Activated gamma-delta T cell (primary cell): ENCODE measurements at places on chromosomes 4 and X.

DNA sequence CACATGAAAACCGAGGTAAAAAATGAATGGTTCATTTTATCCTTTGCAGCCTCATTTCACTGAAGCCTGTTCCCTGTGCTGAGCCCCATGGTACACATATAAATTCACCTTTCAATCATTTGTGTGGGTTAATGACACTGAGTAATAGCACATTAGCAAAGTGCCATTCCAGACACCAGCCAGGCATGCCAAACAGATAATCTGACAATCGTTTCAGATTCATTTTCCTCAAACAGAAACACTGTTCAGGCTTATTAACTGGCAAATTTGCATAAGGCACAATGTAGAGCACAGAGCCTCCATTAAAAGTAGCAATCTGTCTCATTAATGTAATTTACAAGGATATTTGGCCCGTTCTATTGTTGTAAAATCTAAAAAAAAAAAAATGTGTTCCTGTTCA is 76.2 kb downstream of the UNC5C start:
- DNase-seq, result no peak

- DNase-seq, result no peak
These were observed 43.9 kb upstream of the PDLIM5 start for GRCh38 chr4:94407846-94408245.

DNA sequence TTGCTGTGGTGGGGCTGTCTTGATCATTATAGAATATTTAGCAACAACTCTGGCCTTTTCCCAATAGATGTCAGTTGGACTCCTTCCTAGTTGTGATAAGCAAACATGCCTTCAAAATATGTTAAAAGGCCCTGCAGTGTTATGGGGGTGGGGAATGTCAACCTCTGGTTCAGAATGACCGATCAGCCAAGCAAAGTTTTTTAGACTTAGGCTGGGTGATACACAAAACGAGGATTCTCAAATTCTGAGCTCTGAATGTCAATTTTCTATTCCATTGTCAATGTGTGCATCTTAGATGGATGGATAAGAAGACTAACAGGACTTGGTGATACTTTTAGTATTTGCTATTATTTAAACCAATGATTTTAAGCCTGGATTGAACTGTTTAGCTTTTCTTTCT is 940.0 kb upstream of the GRIA3 start:
- DNase-seq, result no peak

- DNase-seq, result no peak
These were observed 20.7 kb downstream of the FHDC1 start for GRCh38 chr4:152956650-152957436.

DNA sequence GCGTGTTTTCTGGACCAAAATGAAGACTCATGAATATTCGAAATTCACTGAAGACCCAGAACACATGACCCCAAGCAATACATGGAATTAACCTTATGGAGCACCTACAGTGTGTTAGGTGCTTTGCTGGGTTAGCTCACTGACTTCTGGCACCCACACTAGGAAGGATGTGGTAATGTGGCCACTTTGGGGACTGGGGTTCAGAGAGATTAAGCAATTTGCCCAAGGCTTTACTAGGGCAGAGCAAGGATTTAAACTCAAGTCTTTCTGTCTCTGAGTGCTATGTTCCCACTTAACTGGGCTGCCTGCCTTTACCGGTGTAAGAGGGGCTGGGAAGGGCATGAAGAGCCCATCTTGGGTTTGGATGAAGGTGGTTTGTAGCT is 162.0 kb upstream of the ATP6AP2 start:
- no peak for DNase-seq

DNA sequence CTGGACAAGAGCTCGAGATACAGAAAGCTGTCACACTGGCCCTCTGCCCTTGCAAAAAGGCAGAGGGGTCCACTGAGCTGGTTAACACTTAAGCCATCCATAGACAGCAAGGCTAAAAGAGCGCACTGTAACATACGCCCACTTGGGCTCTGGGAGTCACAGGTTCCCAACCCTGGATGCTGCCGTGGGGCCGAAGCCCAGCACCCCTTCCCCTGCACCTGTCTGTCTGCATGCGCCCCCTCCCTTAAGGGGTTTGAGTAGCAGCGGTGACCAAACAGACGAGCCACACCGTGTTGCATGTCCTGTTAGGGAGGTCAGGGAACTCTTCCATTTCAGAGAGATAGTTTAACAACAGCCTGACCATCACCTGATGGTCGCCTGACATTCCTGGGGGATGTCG is 138.4 kb upstream of the GALNTL6 start:
- no peak for DNase-seq

DNA sequence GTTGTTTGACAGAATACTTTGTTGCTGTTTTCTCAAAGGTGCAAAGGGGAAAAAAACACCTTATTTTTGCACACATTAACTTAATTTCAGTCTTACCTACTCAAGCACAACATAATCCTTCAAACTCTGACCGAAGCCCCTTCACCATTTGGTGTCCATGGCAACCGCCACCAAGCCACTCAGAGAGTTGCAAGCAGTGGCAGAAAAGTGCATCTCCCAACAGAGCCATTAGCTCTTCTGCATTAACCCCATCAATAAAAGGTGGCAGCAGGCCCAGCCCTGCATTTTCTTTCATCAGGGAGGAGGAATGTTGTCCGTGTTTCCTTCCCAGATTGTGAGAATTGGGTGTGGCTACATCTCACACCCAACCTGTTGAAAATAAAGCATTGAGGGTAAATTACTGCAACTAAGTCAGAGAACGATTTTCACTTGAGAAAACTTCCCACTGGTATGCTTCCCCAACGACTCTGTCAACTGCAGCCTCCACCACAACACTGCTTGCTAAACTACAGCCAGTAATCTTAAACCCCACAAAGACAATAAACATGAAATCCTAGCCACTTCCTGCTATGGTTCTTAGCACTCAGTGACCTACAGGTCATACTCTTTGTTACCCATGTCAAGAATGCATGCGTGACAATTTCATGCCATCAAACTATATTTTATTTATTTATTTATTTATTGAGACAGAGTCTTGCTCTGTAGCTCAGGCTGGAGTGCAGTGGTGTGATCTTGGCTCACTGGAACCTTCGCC is 154.0 kb downstream of the GRIA3 start:
- DNase-seq, result no peak

- DNase-seq, result no peak
These were observed 63.5 kb downstream of the NELFA start for GRCh38 chr4:1945124-1945895.

DNA sequence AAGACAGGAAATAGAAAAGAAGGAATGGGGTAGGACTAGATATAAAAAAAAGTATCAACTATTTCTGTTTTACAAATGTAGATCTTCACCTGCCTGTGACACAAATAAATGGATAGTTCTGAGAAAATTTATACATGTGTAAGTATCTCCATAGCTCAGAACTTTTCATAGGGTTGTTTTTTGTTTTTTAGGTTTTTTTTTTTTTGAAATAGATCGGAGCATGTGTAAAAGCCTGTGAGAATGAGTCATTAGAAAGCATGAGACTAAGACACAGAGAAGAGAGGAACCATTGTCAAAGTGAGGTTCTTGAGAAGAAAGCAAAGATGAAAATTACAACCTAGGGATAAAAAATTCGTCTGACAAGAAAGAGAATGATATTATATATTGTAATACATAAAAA is 481.6 kb downstream of the PABPC4L start:
- no peak for DNase-seq

GRCh38 chrX:3788494-3789233 is 75.2 kb upstream of the PRKX start:
- no peak for DNase-seq

DNA sequence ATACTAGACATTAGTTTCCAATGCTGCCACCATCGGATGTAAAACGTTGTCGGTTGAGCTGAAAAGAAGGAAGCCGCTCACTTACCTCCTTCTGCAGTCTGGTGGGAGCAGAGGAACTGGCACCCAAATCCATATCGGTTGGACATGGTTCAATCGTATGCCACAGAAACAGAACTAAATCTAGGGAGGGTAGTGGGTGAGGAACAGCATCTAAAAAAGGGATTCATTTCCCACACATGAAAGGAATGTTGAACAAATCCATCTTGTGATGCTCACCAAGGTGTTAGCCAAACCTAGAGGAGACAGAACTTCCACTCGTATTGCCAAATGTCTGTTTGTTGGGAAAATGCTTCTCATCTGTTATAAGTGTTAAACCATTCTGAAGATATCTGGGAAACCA is 532.7 kb downstream of the NLGN4X start:
- DNase-seq, result no peak

DNA sequence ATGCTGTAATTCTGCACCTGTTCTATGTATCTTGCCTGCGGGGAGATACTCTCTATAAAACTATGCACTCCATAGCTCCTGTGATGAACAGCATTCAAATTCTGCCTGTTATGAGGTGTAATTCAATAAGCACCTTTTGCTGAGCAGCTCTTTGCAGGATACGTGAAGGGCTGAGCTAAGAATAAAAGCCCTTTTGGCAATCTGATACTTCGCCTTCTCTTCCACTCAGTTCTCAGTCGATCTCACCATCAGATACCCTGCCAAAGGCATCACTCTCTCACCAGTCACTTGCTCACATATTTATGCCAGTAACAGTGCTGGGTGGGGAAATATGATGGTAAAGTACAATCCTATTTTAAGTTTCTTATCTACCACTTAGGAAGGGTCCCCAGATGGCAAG is 67.2 kb downstream of the RPS3A start:
- no peak for DNase-seq

DNA sequence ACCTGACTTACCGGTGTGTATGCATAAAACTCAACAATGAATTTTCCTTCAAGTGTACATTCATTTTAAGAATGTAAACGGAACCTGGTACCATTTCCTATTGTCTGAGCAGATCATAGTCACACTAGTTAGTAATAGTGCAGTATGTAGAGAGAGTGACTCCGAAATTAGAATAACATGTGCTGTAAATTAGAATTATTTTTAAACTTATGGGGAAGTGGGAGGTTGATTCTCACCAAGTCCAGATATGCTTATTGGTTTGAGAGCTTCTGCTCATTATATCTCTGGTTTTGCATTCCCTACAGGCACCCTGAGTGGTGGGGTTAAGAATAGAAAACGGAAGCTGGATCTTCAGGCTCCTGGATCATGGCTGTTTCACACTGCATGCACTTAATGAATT is 39.6 kb downstream of the KLF3 start:
- DNase-seq, result no peak

GRCh38 chr4:151649479-151649878 is 111.3 kb downstream of the GATB start:
- DNase-seq, result no peak

GRCh38 chr4:883377-884095 is 48.6 kb downstream of the GAK start:
- DNase-seq, result no peak

DNA sequence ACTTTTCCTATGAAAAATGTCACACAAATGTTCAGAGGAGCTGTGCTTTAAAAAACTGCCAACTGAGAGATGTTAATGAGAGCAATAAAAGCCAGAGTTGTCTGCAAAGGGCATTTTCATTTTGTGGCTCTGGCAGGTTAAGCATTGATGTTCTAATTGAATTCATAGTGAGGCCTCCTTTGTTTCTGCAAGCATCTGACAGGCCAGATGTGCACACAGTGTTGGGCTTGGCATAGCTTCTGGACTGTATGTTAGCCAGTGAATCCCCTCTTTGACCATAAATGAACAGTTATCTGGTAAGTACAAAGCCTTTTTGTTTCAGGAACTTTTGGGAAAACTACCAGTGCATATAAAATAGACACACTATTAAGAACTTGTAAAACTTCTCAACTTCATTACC is 81.9 kb downstream of the JADE3 start:
- no peak for DNase-seq

DNA sequence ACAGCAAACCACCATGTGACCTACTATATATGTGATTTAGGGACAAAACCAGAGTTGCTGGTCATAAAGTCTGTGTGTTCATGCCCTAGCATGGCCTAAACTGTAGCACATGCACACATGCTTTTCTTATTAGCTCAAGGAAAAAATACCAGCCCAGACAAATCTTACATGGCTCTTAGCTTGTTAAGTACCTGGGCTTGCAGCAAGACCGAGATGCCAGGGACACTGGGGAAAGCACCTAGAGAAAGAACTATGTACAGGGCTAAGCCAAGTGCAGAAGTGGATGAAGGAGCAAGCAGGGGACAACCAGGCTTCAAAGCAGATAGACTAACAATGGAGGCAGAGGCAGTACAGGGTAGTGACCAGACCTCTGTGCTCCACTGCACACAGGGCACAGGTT is 3.4 kb upstream of the GABRE start:
- no peak for DNase-seq

GRCh38 chr4:136863756-136864155 is 668.5 kb downstream of the PCDH18 start:
- DNase-seq, result no peak
